ENCODE measurements at places on chromosomes 4 and X.

- DNase-seq: no peak
Measured at GRCh38 chr4:72394012-72394663, 174.9 kb downstream of the ADAMTS3 start.

DNA sequence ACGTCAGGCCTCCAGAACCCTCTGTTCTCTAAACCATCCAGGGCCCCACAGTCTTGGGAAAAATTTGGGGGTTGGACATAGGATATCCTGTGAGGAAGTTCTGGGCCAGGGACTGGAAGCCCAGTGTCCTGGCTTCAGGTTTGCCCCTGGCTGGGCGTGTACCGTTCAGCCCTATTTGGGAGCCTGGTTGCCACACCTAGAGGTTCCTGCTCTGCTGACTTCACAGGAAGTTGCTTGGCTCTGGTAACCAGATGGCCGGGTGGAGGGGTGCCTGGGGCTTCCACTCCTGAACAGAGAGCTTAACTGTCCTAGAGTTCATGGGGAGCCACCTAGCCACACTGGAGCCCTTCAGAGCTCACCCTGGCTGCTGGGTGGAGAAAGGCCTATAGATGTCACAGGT lies 1.1 kb downstream of the TAFAZZIN start:
- DNase-seq: no peak

GRCh38 chrX:13994104-13994503 lies 35.6 kb downstream of the GEMIN8 start:
- DNase-seq: no peak

DNA sequence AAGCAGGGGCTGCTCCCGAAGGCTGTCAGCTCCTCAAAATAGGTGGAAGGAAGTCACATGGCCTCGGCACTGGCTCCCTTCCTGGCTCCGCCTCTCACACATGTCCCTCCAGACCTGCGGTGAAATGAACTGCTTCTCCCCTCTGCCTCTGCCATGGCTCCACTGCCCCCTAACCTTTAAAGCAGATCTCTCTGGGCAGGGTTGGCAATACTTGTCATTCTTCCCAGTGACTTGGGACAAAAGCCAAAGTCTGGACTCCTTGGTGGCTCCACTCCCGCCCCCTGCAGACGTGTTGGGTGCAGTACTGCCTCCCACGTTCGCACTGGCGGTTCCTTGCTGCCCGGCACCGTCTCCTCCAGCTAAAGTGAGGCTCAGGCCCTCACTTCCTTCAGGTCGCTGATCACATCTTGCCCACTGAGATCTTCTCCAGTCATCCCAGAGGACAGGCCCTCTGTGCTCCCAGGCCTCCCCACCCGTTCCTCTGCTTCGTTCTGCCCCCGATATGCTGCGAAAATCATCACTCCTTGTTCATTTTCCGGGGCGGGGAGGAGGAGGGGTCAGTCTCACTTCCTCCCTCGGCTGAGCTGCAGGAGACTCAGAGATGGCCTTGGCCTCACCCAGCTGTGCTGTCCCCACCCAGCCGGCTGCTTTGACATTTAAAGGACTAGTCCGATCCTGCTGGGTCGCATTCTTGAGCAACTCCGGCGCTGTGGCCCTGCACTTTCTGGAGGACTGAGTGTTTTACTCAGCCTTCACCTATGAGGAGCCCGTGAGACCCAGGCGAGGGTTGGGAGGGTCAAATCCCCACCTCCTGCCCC lies 97.4 kb downstream of the PHKA2 start:
- DNase-seq: no peak

GRCh38 chrX:138709886-138710791 lies 1.4 kb downstream of the FGF13 start:
- no peak for DNase-seq

DNA sequence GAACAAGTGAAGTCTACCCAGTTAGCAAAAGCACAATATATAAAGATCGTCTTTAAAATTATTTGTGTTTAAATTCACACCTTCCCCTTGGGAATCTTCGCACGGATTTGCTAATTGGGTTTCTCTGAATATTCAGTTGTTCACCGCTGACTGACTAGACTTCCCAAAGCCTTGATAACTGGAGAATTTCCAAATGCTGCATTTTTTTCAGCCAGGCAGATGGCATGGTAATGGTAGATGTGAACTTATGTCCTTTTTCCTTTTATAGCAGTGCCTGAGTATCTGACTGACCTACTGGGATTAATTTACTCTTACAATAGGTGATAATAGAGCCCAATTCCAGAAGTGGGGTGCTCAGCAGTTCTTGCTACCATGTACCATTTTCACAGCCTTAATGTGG lies 548.1 kb downstream of the PACRGL start:
- DNase-seq: no peak

All from AG09309 (cell line).